ENCODE measurements at places on chromosomes 5 and 9. TPM values are rescaled to one million over a fixed set of nuclear protein-coding genes. Genes with fewer than 3 reads are reported as not detected.

Gene NEUROG1
- total RNA-seq: not detected

Gene CBY3
- not detected for total RNA-seq

DNA sequence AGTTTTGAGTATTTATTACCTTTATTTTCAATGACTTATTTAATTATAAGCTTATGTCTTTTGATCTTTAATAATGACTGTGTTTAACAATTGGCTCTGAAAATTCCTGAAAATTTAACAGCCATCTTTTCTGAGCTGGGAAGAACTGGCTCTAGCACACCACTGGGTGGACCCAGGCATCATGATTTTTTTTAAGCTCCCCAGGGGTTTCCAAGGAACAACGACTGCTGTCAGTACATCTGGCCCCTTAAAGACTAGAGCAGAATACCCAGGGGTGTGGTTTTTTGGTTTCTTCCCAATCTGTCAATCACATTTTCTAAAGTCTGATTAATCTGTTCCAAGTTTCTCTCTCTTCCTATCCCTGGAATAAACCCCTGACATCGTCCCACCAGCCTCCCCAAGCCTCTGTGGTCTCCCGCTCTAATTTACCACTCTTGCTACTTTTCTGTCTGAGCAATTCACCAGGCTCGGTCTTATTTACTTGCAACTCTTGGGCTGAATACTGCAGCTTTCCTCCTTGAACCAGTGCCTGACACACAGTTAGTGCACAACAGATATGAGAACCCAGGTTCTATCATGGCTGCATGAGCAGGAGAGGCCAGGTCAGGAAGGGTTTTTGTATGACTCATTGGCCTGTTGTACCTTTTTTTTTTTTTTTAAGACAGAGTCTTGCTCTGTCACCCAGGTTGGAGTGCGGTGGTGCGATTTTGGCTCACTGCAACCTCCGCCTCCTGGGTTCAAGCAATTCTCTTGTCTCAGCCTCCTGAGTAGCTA, 321.9 kb downstream of the ZSWIM6 start:
- no peak for DNase-seq

DNA sequence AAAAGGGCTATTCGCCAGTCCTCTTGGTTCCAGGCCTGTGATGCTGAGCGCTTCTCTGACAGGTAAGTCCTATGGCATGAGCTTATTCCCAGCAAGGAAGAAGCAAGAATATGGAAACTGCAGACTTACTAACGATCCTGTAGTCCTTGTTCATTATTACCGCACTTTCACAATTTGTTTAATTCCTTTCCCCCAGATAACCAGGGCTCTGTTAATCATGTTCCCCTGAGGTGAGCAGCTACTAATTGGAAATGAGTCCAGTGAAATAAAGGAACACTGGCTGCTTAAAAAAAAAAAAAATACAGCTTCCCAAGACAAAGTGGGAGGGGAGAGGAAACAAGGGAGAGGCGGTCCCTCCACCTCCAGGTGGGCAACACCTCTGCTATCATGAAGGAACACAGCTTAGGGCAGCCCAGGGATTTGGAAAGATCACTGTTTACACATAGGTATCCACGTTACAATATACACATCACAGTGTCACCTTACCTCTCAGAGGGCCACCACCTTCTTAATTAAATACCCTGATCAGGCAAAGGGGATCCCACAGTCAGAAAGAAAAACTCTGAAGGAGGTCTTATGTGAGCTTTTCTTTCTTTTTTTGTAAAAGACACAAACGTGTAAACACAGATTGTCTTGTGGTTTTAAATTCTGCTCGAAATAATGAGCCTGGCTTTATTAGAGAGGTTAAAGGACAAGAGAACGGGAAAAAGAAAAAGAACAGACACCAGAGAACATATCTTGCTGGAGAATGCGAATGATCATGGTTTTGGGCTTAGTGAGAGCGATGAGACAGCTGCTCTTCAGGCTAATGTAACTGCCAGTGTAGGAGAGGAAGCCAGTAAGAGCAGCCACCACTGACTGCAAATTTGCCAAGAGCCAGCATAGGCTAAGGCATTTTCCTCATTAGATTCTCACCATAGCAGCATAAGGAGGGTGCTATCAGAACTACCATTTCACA, 258.6 kb downstream of the CRB2 start:
- no peak for DNase-seq

DNA sequence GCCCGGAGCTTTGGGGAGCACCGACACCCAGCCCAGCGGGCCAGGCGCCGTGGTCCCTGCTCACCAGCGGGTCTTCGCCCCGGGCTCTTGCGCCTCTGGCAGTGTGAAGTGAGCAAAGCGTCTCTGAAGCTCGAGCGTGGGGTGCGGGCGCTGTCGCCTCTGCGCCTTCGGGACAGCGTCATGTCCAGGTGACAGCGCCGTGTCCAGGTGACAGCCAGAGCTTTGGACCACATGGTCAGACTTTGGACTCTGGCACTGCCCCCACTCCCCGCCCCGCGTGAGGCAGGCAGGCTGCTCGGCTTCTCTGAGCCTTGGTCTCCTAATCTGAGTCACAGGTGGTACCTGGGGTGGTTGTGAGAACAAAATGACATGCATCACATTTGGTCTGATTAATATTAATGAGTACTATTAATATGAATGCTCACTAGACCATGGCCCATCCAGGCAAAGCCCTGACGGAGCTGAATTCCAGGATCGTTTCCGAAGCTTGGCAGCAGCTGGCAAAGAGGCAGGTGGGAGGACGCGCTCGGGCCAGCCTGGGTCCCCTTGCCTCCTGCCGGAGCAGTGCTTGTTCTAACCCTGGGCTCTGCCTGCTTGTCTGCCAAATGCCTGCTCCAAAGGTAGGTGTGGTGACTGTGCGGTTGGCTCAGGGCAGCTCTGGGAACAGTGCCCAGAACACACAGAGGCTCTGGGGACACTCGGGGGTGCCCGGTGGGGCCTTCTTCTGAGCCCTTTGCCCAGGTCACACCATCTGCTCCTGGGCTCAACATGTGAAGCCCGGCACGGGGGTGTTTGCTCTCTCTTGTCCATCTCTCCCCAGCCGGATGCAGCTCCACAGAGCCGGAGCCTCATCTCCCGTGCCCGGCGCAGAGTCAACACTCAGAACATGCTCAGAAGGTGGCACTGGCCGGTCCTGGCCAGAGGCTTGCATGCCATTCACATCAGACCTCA, 157.1 kb downstream of the OLFM1 start:
- DNase-seq: no peak

- no peak for DNase-seq
Measured at GRCh38 chr5:162174358-162174974, 106.9 kb downstream of the GABRG2 start.

- DNase-seq: peak; percentile 71
Measured at GRCh38 chr5:135977375-135977928, 22.7 kb upstream of the LECT2 start.

- no peak for DNase-seq
Measured at GRCh38 chr5:65070026-65070425, 301.3 kb downstream of the CWC27 start.

- DNase-seq: peak; percentile 94
Measured at GRCh38 chr5:98771382-98772109, 1.9 kb upstream of the RGMB start.
